NCI-H1930 (cell line): ENCODE measurements at places on chromosomes 12 and 14.

- DNase-seq: no peak
Measured at GRCh38 chr12:34388636-34389377, 366.5 kb downstream of the ALG10 start.

GRCh38 chr14:30005114-30005808 is 77.6 kb upstream of the PRKD1 start:
- no peak for DNase-seq

GRCh38 chr12:8052679-8053078 is 13.5 kb downstream of the C3AR1 start:
- no peak for DNase-seq

- DNase-seq: no peak
Measured at GRCh38 chr14:104248203-104249055, 110.0 kb downstream of the KIF26A start.
